ENCODE measurements at places on chromosomes 2 and 18.
A peak's percentile ranks its signal among the peaks of the same experiment; 100 is the strongest.

- peak; percentile 44 for DNase-seq
Observed at GRCh38 chr2:232533944-232534710, 5.4 kb upstream of the CHRNG start.

GRCh38 chr18:55228707-55229106 is 269.4 kb upstream of the CCDC68 start:
- DNase-seq, result no peak

- DNase-seq, result no peak
Observed at GRCh38 chr2:152430876-152431275, 95.9 kb downstream of the FMNL2 start.

DNA sequence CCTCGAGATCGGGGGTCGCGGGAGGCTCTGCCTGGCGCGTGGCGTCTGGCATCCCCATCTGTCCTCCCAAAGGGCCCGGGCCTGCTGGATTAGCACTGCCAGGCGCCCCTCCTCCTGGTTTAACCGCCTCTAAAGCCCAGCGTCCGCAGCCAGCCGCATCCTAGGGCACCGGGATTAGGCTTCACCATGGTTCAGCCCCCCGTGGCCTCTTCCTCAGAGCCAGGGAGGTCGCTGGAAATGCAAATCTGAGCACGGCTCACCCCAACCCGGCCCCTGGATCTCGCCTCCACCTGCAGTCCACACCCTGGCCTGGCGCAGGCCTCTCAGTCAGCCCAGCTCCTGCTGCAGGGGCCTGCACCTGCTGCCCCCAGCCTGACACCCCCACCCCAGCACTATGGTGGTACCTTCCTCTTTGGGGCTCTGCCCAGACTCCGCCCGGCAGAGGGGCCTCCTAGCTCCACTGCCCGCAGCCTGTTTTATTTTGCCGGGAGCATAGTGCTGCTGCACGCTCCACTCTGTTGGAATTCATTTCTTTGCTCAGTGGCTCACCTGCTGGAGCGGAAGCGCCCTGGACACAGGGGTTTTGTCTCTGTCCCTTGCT is 13.2 kb downstream of the PRELID3A start:
- no peak for DNase-seq

GRCh38 chr2:156023229-156023869 is 309.2 kb downstream of the NR4A2 start:
- no peak for DNase-seq

DNA sequence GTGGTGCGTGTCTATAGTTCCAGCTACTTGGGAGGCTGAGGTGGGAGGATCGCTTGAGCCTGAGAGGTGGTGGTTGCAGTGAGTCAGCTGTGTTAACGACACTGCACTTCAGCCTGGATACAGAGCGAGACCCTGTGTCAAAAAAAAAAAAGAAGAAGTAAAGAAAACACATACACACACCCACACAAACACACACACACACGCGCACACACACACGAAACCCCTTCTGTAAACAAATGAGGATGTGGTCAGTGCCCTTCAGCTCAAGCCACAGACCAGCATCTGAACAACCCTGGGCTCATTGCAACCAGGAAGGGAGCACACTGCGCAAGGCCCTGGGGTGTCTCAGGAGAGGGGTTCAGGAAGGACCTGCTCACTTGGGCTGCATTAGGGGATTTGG is 47.9 kb upstream of the KCNF1 start:
- no peak for DNase-seq

GRCh38 chr2:52571380-52572347 is 1195.9 kb upstream of the CHAC2 start:
- no peak for DNase-seq

DNA sequence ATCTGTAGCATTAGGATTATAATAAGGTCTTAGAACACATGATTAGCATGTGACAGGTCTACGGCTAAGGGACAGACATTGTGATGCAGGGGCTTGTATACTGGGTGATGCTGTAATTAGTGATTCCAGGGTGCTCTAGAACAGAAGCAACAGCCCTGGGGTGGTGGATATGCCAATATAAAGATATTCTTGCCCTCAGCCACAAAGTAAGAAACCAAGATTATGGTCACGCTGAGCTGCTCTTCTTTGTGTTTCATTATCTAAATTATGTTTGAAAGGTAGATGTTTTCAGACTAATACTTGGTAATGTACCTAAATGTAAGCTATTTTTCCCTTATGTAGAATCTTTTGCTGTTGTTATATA is 45.3 kb downstream of the FN1 start:
- DNase-seq, result no peak

DNA sequence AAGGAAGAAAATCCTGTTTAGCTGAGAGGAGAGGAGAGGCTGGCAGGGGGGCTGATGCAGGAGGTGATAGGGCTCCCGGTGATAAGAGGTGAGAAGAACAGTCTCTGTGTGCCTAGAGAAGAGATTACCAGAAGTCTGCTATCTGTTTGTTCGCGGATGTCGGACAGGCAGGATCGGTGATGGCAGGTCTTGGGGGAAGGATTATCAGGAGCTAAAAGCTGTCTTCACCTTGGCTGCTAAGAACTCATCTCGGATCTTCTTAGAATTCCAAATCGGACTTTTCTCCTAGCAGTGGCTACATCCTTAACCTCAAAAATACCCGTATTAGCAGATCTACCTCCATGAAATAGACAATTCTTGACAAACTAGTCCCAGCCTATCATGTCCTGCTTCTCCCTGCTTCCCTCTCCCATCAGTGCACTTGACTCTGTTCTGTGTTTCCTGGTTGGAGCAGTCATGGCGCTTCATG is 282.1 kb upstream of the TRIB2 start:
- no peak for DNase-seq

GRCh38 chr2:215347878-215348277 is 36.0 kb downstream of the ATIC start:
- no peak for DNase-seq

GRCh38 chr18:53702480-53702879 is 522.0 kb downstream of the MBD2 start:
- no peak for DNase-seq

- no peak for DNase-seq
Observed at GRCh38 chr2:220528180-220528675, 900.8 kb downstream of the SLC4A3 start.

GRCh38 chr2:127137225-127137624 is 30.3 kb upstream of the BIN1 start:
- DNase-seq, result no peak

- DNase-seq, result no peak
Observed at GRCh38 chr2:203279288-203279687, 40.5 kb downstream of the CYP20A1 start.
